ENCODE measurements at places on chromosomes 5 and 9. TPM values are rescaled to one million over a fixed set of nuclear protein-coding genes. Genes with fewer than 3 reads are reported as not detected.
A peak's percentile ranks its signal among the peaks of the same experiment; 100 is the strongest.

The SERF1B gene
- 13.2 TPM for total RNA-seq

DNA sequence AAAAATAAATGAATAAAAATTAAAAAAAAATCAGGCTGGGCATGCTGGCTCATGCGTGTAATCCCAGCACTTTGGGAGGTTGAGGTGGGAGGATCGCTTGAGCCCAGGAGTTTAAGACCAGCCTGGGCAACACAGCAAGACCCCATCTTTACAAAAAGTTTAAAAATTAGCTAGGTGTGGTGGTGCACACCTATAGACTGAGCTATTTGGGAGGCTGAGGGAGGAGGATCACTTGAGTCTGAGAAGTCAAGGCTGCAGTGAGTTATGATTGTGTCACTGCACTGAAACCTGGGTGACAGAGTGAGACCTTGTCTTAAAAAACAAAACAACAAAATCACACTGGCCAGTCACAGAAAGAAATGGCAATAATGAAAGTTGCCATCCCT is 3.4 kb upstream of the CNTRL start:
- no peak for DNase-seq
- peak overlapping the region; percentile 94 for H3K27ac ChIP-seq
- H3K4me1 ChIP-seq, result peaks cover 52% of the 10 kb centered on the region
- peaks cover 15% of the 10 kb centered on the region for H3K36me3 ChIP-seq
- H3K27me3 ChIP-seq, result no peaks in the 10 kb centered on the region
- peak overlapping the region; percentile 84 for H3K4me3 ChIP-seq

- no peaks in the 10 kb centered on the region for H3K27me3 ChIP-seq
- no peak overlapping the region for H3K27ac ChIP-seq
- no peak overlapping the region for H3K4me3 ChIP-seq
- H3K36me3 ChIP-seq, result peaks cover 19% of the 10 kb centered on the region
- H3K4me1 ChIP-seq, result no peaks in the 10 kb centered on the region
Observed at GRCh38 chr5:62483556-62483955, 71.0 kb downstream of the IPO11 start.

DNA sequence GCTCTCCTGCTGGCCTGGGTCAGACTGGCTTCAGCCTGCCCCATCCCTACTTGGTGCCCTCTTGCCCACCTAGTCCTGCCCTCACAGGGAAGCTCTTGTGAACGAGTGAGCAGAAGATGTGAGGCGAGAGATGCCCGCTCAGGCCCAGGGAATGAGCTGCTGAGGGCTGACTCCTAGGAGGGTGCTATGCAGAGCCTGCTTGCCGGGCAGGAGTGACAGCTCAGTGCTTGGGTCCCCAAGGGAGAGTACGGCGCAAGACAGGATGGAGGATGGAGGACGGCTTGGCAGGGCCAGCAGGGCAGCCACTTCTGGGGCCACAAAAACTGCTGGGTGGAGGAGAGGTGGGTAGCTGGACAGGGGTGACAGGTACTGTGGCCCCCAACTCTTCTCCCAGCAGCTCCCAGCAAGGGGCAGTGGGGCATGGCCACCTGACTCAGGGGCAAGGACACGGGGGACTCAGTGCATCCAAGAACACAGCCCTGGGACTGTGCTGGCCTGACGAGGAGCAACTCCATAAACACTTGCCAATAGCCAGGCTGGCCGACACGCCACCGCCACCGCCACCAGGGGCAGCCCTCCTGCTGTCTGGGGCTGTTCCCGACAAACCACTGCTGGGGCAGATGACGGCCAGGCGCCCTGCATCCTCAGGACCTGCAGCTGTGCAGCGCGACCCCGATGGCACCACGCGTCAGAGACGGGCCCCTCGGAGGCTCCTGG is 55.6 kb upstream of the UBAC1 start:
- no peaks in the 10 kb centered on the region for H3K36me3 ChIP-seq
- no peak for DNase-seq
- no peak overlapping the region for H3K27ac ChIP-seq

The LCN15 gene
- not detected for total RNA-seq

The SPINK6 gene
- total RNA-seq, result not detected

DNA sequence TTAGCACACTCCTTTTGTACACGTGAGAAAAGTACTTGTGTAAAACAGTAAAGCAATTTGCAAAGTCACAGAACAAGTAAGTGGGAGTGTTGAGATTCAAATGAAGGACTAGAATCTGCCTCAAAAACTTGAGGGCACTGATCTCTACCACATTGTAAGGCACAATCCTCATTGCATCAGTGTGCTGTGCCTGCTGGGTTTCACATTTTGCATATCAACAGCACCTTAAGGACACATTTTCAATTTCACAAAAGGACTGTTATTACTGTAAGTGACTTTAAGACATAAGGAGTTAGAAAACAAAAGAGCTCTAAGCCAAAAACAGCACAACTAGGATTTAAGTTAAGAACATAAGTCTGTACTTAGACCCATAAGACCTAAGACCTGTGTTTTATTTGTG is 44.7 kb upstream of the HK3 start:
- H3K36me3 ChIP-seq, result peaks cover 40% of the 10 kb centered on the region
- DNase-seq, result no peak
- H3K4me3 ChIP-seq, result no peak overlapping the region
- H3K4me1 ChIP-seq, result peaks cover 2% of the 10 kb centered on the region
- H3K27me3 ChIP-seq, result no peaks in the 10 kb centered on the region
- no peak overlapping the region for H3K27ac ChIP-seq

DNA sequence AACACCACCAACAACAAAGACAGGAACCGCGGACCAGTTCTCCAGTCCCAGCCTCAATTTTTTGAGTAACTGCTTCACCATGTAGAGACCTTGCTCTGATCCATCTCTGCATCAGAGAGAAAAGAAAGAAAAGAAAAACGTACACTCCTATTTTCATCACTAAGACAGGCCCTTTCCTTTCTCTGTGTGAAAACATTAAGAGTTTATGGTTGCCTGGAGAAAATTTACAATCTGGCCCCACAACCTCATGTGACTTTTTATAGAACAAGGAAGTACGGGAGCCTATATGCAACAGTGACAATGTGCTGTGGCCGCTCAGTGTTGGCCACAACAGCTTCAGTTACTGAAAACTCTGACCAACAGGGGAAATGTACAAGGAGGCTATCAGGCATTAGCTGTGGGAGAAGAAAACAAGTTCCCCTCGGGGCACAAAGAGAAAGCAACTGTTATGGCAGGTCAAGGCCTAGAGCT is 272.9 kb upstream of the PTGER4 start:
- H3K36me3 ChIP-seq, result peaks cover 33% of the 10 kb centered on the region
- peak overlapping the region; percentile 41 for H3K4me3 ChIP-seq
- no peaks in the 10 kb centered on the region for H3K27me3 ChIP-seq
- H3K4me1 ChIP-seq, result peaks cover 90% of the 10 kb centered on the region
- H3K27ac ChIP-seq, result peak overlapping the region; percentile 94

Measured in activated CD4-positive, alpha-beta T cell treated with anti-CD3 and anti-CD28 coated beads, Interleukin-2, amount 10 ng/mL, durations not matched to agents 7 days and 5 days (primary cell).